NCI-H345 (cell line): ENCODE measurements at places on chromosomes 3 and 15.

GRCh38 chr15:62566248-62566647 lies 401.2 kb upstream of the C2CD4B start:
- DNase-seq: no peak

GRCh38 chr15:73630921-73631362 lies 2.2 kb downstream of the NPTN start:
- no peak for DNase-seq

DNA sequence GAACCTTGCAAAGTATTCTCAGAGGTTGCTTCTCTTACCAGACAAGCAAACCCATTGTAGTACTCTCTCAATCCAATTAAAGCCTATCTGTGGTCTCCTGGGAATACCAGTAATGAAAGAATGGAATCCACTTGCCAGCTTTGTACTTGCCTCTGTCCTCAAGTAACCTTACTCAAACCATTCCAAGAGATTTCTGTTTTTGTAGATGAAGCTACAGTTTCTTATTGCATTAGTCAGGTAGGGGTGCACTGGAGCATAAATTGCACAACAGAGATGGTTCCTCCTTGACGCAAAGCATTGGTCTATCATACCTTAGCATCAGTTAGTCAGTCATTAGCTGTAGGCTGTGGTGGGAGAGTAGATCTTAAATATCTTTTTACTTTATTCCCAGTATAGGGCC lies 52.9 kb downstream of the BTLA start:
- DNase-seq: no peak

- peak; percentile 10 for DNase-seq
These were observed 53.1 kb downstream of the BOC start for GRCh38 chr3:113264283-113265131.

DNA sequence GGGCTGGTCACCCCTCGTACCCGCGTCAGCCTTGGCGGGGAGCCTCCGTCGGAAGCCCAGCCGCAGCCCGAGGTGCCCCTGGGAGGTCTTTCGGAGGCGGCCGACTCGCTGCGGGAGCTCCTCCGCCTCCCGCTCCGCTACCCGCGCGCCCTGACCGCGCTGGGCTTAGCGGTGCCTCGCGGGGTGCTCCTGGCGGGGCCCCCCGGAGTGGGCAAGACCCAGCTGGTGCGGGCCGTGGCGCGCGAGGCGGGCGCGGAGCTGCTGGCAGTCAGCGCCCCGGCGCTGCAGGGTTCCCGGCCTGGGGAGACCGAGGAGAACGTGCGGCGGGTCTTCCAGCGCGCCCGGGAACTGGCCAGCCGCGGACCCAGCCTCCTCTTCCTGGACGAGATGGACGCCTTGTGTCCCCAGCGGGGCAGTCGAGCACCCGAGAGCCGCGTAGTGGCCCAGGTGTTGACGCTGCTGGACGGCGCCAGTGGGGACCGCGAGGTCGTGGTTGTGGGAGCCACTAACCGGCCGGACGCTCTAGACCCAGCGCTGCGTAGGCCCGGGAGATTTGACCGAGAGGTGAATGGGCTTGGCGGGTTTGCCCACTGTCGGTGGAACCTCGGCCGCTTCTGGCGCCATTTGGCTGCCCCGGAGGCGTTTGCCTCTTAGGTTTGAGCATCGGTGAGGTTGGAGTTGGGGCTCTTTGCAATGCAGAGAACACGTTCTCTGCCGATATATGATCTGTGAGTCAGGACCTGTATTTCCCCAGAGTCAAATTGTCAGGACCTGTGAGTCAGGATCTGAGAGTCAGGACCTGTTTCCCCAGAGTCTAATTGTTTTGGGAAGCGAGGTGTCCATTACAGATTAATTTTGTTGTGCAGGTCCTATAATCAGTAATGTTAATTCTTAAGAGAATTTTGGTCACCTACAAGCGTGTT lies 24.9 kb upstream of the GATM start:
- DNase-seq: no peak

DNA sequence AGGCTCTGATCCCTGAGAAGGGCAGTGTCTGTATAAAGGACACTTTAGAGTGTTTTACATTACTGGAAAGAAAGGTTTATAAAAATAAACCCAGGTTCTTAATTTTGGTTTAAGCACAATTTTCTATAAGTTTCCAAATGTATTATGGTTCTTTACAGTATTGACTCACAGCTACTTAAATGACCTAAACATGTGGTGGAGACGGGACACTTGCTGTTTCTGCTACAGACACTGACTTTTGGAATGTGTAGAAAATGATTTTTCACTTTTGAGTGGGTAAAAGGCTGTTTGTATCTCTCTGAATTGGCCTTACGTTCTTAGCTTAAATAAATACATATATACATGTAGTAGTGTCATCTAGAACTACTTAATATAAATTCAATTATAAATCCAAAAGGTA lies 55.4 kb downstream of the SNRK start:
- DNase-seq: no peak

DNA sequence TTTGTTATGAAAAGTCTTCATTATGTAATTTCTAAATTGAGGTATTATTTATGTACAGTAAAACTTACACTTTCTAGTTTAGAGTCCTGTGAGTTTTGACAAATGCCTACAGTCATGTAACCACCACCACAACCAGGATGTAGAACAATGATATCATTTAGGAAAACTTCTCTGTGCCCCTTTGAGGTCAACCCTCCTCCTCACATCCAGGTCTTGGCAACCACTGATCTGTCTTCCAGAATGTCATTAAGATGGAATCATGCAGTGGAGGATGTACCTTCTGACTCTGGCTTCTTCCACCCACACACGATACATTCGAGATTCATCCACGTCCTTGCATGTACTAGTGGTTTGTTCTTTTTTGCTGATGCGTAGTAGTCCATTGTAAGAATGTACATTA lies 23.2 kb downstream of the MINAR1 start:
- DNase-seq: no peak

- DNase-seq: peak; percentile 43
These were observed 101.5 kb downstream of the FBLN2 start for GRCh38 chr3:13650210-13651056.

- no peak for DNase-seq
These were observed 42.9 kb downstream of the CTDSPL start for GRCh38 chr3:37904601-37905000.

DNA sequence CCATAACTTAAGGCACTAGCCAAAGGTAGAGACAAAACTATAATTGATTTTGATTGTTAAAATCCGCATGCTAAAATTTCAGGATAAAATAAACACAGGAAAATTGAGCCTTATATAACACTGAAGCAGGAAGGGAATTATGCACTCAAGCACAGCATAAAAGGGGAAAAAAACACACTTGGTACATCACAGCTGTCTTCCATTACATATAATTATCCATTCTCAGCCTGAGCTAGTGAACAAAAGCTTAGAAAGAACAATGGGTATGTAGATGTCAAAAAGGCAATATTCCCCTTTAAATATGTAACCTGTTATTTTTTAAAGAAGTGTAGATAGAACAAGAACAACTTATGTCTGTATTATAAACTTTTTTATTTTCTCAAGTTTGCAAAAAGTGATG lies 899.2 kb downstream of the ROBO1 start:
- peak; percentile 23 for DNase-seq

GRCh38 chr15:68679161-68679560 lies 100.4 kb downstream of the CORO2B start:
- no peak for DNase-seq
